SJCRH30 (cell line): ENCODE measurements at places on chromosomes 12 and 14. TPM values are rescaled to one million over a fixed set of nuclear protein-coding genes. Genes with fewer than 3 reads are reported as not detected.

- no peaks in the 10 kb centered on the region for H3K27me3 ChIP-seq
- H3K4me3 ChIP-seq: no peak overlapping the region
- H3K4me1 ChIP-seq: no peaks in the 10 kb centered on the region
- H3K36me3 ChIP-seq: no peaks in the 10 kb centered on the region
Measured at GRCh38 chr12:104910196-104910840, 47.8 kb downstream of the SLC41A2 start.

- DNase-seq: no peak
- no peaks in the 10 kb centered on the region for H3K27me3 ChIP-seq
- no peaks in the 10 kb centered on the region for H3K36me3 ChIP-seq
- no peaks in the 10 kb centered on the region for H3K4me1 ChIP-seq
- no peak overlapping the region for H3K27ac ChIP-seq
- H3K4me3 ChIP-seq: no peak overlapping the region
Measured at GRCh38 chr14:76055330-76055729, 69.8 kb downstream of the IFT43 start.

DNA sequence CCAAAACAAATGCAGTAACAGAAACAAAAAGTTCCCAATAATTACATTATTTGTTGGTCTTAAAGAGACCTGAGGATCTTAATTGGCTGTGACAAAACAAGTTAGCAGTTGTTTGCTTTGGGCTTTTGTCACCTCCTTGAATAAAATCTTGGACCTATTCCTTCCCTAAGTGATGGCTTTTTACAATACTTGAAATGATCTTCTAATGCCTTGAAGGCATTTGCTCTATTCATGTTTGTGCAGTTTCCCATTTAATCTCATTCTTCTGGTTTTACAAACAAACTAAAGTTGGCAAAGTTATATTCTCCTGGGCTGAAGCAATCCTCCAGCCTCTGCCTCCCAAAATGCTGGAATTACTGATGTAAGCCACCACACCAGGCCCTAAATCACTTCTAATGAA lies 98.8 kb downstream of the OSBPL8 start:
- no peaks in the 10 kb centered on the region for H3K36me3 ChIP-seq
- DNase-seq: no peak
- H3K27me3 ChIP-seq: no peaks in the 10 kb centered on the region

The TESPA1 gene
- total RNA-seq: not detected in 2 replicates

- no peak overlapping the region for H3K27ac ChIP-seq
- H3K27me3 ChIP-seq: peaks cover 34% of the 10 kb centered on the region
- H3K4me3 ChIP-seq: no peak overlapping the region
- H3K36me3 ChIP-seq: no peaks in the 10 kb centered on the region
Measured at GRCh38 chr12:57552835-57553313, 3.0 kb downstream of the KIF5A start.

DNA sequence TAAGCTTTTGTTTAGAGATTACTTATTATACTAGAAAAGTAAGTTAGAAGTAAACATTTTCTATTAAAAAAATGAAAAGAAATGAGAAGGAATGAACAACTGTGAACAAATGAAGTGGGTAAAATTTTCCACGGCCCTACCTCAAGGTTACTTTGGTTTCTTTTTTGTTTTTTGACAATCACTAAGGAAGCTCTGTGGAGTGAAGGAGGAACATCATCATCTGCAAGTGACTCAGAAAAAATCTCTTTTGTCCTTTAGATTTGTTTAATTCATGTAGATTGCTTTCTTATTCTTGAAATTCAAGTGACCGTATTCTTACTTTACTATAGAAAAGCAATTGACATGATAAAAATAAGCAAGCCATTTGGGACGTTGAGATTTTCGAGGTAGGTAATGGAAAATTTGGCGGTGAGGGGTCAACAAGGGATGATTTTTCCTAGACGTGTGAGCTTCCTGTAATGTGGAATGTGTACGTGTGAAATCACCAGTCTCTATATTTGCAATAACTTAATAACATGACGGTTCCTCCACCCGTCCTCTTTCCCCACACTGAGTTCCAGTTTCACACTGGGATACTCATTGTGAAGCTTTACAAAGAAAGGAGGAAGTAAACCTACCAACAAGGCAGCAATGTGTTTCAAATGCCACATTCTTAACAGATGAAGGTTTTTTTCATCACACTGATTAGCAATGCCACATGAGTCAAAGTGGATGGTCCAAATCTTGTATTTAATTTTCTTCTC lies 62.3 kb upstream of the EGLN3 start:
- no peak overlapping the region for H3K4me3 ChIP-seq
- H3K36me3 ChIP-seq: no peaks in the 10 kb centered on the region
- H3K27me3 ChIP-seq: no peaks in the 10 kb centered on the region
- no peak for DNase-seq
- H3K4me1 ChIP-seq: 0 out of 2 replicates have a peak, but pooled peaks cover 3% of the 10 kb centered on the region

- no peaks in the 10 kb centered on the region for H3K27me3 ChIP-seq
- no peak overlapping the region for H3K27ac ChIP-seq
- peak; percentile 42 for DNase-seq
- H3K36me3 ChIP-seq: no peaks in the 10 kb centered on the region
Measured at GRCh38 chr12:99386907-99387306, 260.6 kb upstream of the GARIN6 start.

- H3K4me1 ChIP-seq: no peaks in the 10 kb centered on the region
- H3K36me3 ChIP-seq: no peaks in the 10 kb centered on the region
- H3K27me3 ChIP-seq: no peaks in the 10 kb centered on the region
- H3K27ac ChIP-seq: no peak overlapping the region
Measured at GRCh38 chr12:83224012-83224411, 537.3 kb downstream of the TMTC2 start.

The SLC17A8 gene
- 0.08 TPM in 1 of 2 replicates, not detected in the other for total RNA-seq

The CDH24 gene
- total RNA-seq: 8.3 and 9.6 TPM in 2 replicates

The ALDH2 gene
- 0.79 and 2.0 TPM in 2 replicates for total RNA-seq

The TAS2R10 gene
- 0.63 and 1.4 TPM in 2 replicates for total RNA-seq

GRCh38 chr12:50043854-50044253 lies 13.5 kb upstream of the ASIC1 start:
- peaks cover 7% of the 10 kb centered on the region for H3K4me1 ChIP-seq
- H3K27me3 ChIP-seq: peaks cover 17% of the 10 kb centered on the region; the same call in 1 of the 2 replicates
- H3K36me3 ChIP-seq: no peaks in the 10 kb centered on the region
- no peak overlapping the region for H3K27ac ChIP-seq

The APPL2 gene
- 16.1 and 17.3 TPM in 2 replicates for total RNA-seq

DNA sequence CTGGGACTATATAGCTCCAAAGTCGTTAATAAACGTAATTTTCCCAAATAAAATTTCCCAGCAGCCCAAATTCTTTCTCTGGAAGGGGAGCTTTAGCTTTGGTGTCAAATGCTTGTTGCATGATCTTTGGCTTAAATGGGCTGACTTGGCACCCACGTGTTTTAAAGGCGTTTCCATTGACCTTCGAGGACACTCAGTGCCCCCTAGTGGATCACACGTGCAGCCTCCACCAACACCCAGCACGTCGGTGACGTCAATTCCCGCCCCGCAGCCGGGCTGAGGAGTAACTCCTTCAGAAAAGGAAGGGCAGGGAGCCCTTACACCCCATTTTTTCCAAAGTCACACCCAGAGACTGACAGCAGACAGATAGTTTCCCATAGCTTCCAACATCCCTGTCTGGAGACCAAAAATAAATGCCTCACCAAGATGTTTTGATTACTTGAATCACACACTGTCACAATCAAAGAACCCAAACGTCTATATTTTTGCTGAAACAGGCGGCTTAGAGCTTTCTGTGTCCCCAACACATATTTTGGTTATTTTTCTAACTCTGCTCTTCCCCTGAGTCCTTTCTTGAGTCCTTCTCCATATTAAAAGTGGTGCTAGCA lies 707.9 kb downstream of the AACS start:
- H3K4me1 ChIP-seq: no peaks in the 10 kb centered on the region
- H3K36me3 ChIP-seq: no peaks in the 10 kb centered on the region
- DNase-seq: peak; percentile 74
- no peak overlapping the region for H3K27ac ChIP-seq
- no peak overlapping the region for H3K4me3 ChIP-seq

DNA sequence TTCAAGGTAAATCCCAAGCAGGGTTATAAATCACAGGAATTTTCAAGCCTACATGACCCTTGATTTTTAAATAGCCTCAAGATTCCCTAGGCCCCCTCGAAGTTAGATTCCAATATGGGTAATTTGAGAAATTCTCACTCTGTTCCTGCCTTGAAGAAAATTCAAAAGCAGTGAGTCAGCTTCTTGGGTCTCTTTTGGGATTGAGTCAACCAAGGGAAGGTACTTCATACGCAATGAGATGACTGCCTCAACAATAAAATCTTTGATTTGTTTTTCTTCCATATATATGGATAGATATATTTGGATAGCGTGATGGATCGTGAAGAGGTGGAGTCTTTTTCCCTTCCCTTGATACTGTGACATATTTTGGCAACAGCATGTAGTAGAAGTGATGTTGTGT lies 180.4 kb upstream of the ATP2B1 start:
- no peaks in the 10 kb centered on the region for H3K27me3 ChIP-seq
- H3K36me3 ChIP-seq: no peaks in the 10 kb centered on the region
- no peak for DNase-seq
- no peak overlapping the region for H3K27ac ChIP-seq
- no peak overlapping the region for H3K4me3 ChIP-seq

The PMCH gene
- total RNA-seq: not detected in 2 replicates

The IFNG-AS1 gene
- total RNA-seq: not detected in 2 replicates

The PEBP1 gene
- total RNA-seq: 172 and 184 TPM in 2 replicates

- peak; percentile 88 for DNase-seq
- peak overlapping the region; percentile 46 for H3K27ac ChIP-seq
- H3K4me3 ChIP-seq: no peak overlapping the region
- H3K36me3 ChIP-seq: no peaks in the 10 kb centered on the region
- peaks cover 10% of the 10 kb centered on the region for H3K4me1 ChIP-seq
Measured at GRCh38 chr12:69688471-69689427, 10.4 kb downstream of the BEST3 start.

DNA sequence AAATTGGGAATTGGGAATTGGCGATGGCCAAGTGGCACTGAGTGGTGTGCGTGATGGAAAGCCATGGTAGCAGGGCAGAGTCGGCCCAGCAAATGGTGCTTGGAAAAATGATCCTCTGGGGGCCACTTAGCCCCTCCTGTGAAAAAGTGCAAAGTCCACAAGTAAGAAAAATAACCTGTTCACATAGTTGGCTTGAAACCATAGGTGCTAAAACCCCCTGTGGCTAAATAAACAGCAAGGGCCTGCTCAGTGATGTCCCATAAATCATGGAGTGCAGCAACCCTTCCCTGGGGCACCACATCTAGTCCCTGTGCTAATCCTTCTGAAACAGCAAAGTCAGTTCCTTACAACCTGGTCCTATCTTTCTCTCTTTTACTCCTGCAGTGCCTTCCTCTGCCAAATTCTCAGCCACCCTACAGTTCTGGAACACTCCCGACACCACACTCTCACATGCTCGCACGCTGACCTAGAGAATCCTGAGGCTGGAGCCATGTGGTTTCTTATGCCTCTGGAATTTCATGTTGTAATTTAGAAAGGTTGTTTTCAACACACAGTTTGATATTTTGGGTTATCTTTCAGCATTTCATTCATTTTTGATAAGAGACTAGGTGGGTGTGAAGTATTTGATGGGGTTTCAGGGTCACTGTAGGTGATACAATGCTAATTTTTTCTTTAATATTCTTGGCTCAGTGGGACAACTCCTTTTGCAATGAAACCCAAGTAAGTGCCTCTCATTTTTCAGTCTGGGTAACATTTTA lies 123.6 kb downstream of the SMOC1 start:
- H3K4me1 ChIP-seq: peaks cover 60% of the 10 kb centered on the region
- no peak overlapping the region for H3K27ac ChIP-seq
- H3K36me3 ChIP-seq: no peaks in the 10 kb centered on the region
- DNase-seq: no peak
- no peaks in the 10 kb centered on the region for H3K27me3 ChIP-seq

DNA sequence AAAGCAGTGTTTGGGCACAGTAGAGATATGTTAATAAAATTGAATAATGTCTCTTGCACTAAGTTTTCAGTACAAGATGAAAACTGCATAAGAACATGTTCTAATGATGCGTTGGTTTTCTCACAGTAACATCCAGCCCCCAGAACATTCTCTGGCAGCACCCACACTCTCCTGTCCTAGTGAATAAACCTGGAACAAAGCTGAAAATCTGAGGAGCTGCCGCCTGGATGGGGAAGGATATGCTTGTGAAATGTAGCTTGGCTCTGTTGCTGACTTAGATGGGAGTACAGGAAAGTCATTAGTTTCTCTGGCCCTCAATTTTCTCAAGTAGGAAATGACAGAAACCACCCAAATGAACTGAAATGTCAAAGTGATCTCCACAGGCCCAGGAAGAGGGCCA lies 323.8 kb downstream of the APAF1 start:
- H3K4me3 ChIP-seq: no peak overlapping the region
- no peaks in the 10 kb centered on the region for H3K27me3 ChIP-seq
- no peak for DNase-seq
- no peaks in the 10 kb centered on the region for H3K4me1 ChIP-seq
- no peaks in the 10 kb centered on the region for H3K36me3 ChIP-seq

The PRH1 gene
- total RNA-seq: 10.0 and 13.9 TPM in 2 replicates

GRCh38 chr14:50926851-50927386 lies 17.4 kb downstream of the PYGL start:
- no peaks in the 10 kb centered on the region for H3K36me3 ChIP-seq
- no peak for DNase-seq
- no peak overlapping the region for H3K4me3 ChIP-seq
- H3K27ac ChIP-seq: no peak overlapping the region
- H3K4me1 ChIP-seq: peaks cover 3% of the 10 kb centered on the region; the same call in 1 of the 2 replicates

- 0 out of 2 replicates have a peak, but pooled peaks cover 3% of the 10 kb centered on the region for H3K36me3 ChIP-seq
- peaks cover 9% of the 10 kb centered on the region for H3K4me1 ChIP-seq
- H3K4me3 ChIP-seq: peak overlapping the region; percentile 91
- DNase-seq: peak; percentile 64
Measured at GRCh38 chr12:104456950-104457745, 400 bp downstream of the CHST11 start.

GRCh38 chr14:24613747-24614146 lies 4.3 kb upstream of the GZMH start:
- H3K4me3 ChIP-seq: no peak overlapping the region
- no peaks in the 10 kb centered on the region for H3K4me1 ChIP-seq
- H3K27ac ChIP-seq: no peak overlapping the region

The POTEM gene
- total RNA-seq: not detected in 2 replicates

- no peak for DNase-seq
- H3K4me1 ChIP-seq: peaks cover 4% of the 10 kb centered on the region; the same call in 1 of the 2 replicates
- H3K36me3 ChIP-seq: no peaks in the 10 kb centered on the region
- H3K27ac ChIP-seq: no peak overlapping the region
- H3K27me3 ChIP-seq: no peaks in the 10 kb centered on the region
Measured at GRCh38 chr12:93766796-93767523, 89.8 kb downstream of the CRADD start.

DNA sequence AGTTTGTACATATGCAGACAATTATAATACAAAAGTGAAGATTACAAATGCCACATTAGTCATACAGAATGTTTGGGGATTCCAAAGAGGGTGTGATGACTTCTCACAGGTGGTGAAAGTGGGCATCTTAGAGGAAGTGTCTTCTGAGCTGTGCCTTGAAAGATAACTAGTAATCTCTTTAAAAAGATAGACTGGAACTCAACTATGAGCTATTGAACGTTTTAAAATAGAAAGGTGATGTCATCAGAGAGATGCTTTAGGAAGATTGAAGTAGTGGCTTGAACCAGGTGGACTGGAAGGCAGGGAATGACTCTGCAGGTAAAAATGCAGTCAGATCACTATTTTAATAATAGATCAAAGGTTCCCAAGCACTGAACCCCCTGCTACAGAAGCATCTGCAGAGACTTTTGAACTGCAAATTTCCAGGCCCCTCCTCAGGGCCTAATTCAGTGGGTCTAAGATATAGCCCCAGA lies 50.3 kb downstream of the SYT1 start:
- no peak overlapping the region for H3K4me3 ChIP-seq
- peaks cover 22% of the 10 kb centered on the region for H3K4me1 ChIP-seq
- no peak overlapping the region for H3K27ac ChIP-seq
- peak; percentile 15 for DNase-seq
- no peaks in the 10 kb centered on the region for H3K27me3 ChIP-seq
- no peaks in the 10 kb centered on the region for H3K36me3 ChIP-seq

The FAM222A gene
- 17.5 and 18.9 TPM in 2 replicates for total RNA-seq
